CD4-positive, alpha-beta T cell treated with Interleukin-10 for 1 hour (primary cell): ENCODE measurements at places on chromosomes 16 and 17.
A peak's percentile ranks its signal among the peaks of the same experiment; 100 is the strongest.

DNA sequence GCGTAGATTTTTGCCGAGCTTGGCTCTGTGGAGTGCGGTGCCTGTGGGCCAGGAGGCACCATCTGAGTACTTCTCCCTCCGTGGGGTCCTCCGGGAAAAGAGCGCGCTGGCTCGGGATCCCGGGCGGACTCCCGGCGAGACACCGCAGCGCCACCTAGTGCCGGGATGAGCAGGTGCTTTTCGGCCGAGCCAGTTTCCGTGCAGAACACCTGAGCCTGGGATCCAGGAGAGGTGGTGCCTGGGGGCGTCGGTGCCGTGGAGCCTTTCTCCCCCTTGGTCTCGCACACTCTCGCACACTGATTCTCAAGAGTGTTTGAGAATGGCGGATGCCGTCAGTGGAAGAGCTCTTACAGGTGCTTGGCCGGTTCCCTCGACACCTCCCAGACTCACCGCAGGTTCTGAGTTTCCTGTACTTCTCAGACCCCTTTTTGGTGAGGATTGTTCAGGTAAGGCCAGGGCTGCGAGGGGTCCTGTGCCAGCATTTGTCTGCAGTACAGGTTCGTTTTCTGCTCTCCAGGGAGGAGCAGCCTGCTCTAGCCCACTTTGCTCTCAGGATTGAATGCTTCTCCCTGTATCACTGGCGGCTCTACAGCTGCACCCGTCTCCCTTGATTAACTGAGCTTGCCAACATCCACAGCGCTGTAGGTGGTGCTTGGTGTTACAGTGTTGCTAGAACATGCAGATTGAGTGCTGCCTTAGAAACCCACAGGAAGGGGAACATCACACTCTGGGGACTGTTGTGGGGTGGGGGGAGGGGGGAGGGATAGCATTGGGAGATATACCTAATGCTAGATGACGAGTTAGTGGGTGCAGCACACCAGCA, 23.3 kb downstream of the TBCD start:
- DNase-seq = peak; percentile 40

DNA sequence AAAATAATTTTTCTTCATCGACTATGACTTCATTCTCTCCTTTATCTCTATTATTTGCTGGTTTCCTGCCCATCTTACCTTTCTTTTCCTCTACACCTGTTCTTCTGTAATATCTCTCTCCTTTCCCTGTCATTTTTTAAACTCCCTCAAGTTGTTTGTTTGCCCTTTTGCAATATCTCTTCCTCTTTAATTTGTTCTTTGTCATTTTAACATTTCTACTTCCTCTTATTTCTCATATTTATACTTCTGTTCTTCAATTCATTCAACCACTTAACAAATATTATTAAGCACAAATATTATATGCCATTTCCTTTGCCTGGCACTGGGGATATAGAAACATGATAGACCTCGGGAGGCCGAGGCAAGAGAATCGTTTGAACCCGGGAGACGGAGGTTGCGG, 22.6 kb downstream of the MAP3K3 start:
- no peak for DNase-seq

DNA sequence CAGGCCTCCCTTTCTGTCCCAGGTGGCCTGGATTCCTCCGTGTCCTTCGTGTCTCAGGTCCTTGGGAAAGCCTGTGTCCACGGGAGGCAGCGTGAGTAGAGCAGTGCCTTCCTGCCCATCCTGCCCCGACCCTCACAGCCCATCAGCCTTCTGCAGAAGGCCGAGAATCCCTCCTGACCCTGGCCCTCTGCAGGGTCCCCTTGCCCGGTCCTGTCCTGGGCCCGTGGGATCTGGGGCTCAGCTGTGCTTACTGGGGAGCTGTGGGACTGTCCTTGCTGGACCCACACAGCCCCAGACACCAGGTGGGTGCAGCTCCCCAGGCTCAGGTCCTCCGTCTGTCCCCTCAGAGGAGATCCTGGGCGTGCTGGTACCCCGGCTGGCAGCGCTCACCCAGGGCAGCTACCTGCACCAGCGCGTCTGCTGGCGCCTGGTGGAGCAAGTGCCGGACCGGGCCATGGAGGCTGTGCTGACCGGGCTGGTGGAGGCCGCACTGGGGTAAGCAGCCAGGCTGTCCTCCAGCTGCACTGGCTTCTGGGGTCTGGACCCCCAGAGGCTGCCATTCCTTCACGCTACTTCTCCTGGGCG, 3.9 kb downstream of the TELO2 start:
- DNase-seq = no peak

DNA sequence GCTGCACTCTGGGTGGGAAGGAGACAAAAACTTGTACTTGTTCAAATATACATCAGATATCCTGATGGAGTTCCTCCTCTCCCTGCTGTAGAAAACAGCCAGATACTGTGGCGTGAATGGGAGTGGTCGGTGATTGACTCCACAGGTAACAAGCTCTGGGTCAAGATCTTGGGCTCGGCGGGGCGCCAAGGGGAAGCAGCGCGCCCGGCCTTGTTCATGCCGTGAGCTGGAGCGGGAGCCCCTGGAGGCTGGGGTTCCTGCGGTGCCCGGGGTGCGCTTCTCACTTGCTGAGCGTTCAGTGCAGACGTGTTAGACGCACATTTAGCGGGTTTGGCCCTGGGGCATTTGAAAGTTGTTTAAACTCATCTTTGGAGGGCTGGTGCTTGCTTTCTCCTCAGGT, 44.4 kb downstream of the BANP start:
- no peak for DNase-seq

DNA sequence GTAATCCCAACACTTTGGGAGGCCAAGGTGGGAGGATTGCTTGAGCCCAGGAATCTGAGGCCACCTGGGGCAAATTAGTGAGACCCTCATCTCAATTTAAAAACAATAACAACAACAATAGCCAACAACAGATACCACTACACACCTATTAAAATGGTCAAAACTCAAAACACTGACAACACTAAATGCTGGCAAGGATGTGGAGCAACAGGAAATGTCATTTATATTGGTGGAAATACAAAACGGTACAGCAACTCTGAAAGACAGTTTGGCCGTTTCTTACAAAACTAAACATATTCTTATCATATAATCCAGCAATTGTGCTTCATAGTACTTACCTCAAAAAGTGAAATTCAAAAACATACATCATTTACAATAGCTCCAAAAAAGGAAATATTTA, 57.7 kb downstream of the DNAH3 start:
- no peak for DNase-seq

GRCh38 chr16:83701494-83701893, 106.3 kb upstream of the HSBP1 start:
- no peak for DNase-seq

DNA sequence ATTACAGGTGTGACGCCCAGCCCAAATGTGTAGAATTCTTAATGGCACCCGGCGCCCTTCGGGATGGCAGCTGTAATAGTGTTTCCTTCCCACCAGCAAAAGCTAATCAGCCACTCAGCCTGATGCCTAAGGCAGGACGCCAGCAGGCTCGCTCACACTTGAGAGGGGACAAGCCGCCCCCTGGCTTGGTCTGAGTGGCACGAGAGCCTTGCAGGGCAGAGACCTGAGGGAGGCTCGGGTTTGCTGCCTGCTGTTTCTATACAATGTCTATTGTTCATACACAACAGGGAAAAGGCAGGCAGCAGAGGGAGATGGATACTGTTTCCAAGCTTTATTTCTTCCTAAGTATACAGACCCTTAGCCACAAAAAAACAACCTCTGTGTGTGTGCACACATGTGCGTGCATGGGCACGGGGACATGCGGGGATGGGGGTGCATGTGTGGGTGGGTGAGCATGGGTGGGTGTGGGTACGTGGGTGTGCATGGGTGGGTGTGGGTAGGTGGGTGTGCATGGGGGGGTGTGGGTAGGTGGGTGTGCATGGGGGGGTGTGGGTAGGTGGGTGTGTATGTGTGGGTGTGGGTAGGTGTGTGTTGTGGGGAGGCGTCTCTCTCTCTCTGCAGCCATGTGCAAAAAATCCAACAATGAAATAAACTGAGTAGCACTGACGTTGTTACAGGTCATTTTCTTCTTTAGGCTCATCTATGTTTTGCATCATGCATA, 10.0 kb downstream of the SLC38A8 start:
- DNase-seq = no peak

GRCh38 chr17:79005063-79005861, 4.3 kb downstream of the CANT1 start:
- DNase-seq = peak; percentile 12

DNA sequence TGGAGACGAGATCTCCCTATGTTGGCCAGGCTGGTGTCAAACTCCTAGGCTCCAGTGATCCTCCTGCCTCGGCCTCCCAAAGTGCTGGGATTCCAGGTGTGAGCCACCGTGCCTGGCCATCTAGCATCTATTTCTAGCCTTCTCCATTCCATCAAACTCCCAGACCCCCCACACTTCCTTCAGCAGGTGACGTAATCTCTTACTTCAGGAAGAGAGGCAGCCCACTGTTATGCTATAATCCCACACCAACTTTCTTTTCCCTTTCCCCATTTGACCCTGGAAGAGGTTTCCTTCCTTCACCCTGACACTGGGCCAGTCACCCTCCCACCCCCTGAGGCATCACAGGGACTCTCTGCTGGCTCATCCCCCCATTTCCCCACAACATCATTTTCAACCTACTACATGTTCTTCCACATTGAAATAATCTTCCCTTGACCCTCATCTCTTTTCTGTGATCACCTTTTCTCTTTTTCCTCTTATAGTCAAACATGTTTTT, 7.6 kb downstream of the ITGA2B start:
- DNase-seq = no peak

- no peak for DNase-seq
Measured at GRCh38 chr17:46796524-46796923, 22.0 kb downstream of the WNT3 start.

GRCh38 chr17:47295037-47295873, 28.5 kb upstream of the EFCAB13 start:
- DNase-seq = no peak

- DNase-seq = no peak
Measured at GRCh38 chr16:81472391-81472790, 27.8 kb downstream of the CMIP start.

GRCh38 chr16:761625-762513, 1.3 kb downstream of the MSLN start:
- DNase-seq = no peak

GRCh38 chr17:27494192-27495091, 38.2 kb downstream of the KSR1 start:
- DNase-seq = no peak

- DNase-seq = no peak
Measured at GRCh38 chr17:49955157-49955556, 13.8 kb upstream of the DLX4 start.

DNA sequence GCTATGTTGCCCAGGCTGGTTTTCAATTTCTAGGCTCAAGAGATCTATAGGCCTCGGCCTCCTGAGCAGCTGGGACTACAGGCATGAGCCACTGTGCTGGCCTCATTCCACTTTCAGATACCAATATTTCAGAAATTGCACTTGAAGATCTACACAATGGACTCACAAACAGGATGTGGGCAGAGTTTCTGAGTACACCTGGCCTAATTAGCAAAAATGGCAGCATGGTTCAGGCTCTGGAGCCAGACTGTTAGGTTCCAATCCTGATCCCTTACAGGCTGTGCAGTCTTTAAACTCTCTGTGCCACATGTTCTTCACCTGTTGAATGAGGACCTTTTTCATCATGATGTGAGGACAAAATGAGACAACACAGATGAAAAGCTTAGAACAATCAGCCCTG, 32.2 kb downstream of the RNF157 start:
- DNase-seq = peak; percentile 38

GRCh38 chr16:35203636-35204035, 1744.2 kb downstream of the TP53TG3F start:
- DNase-seq = no peak

DNA sequence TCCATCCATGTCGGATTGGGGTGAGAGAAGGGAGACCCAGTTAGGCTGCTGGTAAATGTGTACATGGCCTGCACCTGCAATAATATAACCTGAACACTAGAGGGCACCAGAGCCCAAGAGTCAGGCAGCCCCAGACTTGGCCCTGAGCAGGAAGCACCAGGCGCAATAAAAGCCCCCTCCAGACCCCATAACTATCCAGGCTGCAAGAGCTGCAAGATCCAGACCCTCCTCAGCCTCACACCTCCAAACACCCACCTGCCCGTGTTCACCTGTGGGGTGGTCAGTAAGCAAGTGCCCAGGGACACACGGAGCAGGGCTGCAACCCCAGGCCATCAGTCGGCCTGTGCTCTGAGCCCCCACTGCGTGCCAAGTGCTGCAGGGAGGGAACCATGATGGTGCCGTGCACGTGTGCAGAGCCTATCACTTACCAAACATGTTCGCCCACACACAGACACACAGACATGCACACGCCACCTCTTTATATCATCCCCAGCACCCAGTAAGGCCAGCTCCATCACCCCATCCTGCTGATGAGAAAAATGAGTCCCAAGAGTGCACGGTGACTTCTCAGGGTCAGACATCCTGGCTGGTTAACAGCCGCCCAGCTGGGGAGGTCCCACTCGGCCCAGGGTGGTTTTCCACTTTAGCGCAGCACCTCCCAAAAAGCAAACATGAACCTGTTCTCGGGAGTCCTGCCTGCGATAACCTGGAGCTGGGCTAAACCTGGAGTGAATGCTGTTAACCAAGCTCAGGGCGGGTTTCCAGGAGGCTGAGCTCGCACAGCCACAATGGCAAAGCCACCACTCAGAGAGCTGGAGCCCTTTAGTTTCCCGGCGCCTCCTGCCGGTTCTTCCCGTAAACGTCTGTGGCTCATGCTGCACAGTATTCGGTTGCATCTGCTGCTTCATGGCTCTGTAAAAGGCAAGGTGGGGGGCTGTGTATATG, 439.8 kb downstream of the SOX9 start:
- peak; percentile 56 for DNase-seq

DNA sequence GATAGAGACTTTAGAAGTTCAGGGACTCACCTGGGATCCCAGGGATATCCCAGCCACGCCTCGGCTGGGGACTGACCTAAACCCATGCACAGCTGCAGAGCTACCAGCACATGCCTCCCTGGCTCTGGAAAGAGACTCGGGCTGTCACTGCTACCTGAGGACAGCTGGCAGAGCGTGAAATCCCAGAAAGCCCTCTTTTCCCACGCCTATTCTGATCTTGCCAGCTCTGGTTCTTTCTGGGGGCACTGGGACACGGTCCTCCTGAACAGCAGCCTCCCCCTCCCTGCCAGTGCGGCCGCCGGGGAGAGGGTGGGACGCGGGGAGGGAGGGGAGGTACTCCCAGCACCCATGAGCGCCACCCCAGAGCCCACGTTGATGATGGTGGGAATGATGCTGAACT, 10.8 kb downstream of the P2RX5 start:
- no peak for DNase-seq

DNA sequence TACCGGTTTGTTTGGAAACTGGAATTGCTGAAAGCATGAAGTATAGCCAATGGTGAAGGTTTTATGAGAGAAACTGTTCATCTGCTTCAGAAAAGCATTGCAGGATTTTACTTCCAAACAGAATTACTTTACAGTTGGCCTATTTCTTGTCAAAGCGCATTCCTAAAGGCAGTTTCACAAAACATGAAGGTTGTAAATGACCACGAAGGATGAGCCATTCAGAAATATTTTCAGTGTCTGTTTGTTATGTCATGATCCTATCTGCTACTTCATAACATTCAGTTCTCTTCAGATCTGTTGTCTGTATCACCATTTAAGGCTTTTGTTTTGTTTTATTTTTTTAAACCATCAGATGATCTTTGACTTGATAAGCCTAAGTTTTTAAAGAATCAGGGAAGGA, 45.7 kb downstream of the AATF start:
- DNase-seq = no peak

GRCh38 chr17:76544546-76545365, 4.9 kb downstream of the PRCD start:
- no peak for DNase-seq
